ENCODE measurements at places on chromosomes 4 and X. TPM values are rescaled to one million over a fixed set of nuclear protein-coding genes. Genes with fewer than 3 reads are reported as not detected.

SSX2B gene
- not detected for total RNA-seq

DNA sequence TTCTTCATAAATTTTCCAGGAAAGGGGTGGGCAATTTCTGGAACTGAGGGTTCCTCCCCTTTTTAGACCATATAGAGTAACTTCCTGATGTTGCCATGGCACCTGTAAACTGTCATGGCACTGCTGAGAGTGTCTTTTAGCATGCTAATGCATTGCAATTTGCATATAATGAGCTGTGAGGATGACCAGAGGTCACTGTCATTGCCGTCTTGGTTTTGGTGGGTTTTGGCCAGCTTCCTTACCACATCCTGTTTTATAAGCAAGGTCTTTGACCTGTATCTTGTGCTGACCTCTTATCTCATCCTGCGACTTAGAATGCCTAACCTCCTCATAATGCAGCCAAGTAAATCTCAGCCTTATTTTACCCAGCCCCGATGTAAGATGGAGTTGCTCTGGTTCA lies 577.8 kb downstream of the NLGN4X start:
- no peak for DNase-seq

- DNase-seq: peak; percentile 81
Measured at GRCh38 chr4:102439236-102439614, 61.9 kb upstream of the NFKB1 start.

- DNase-seq: peak; percentile 48
Measured at GRCh38 chr4:5808081-5808741, 84.7 kb downstream of the CRMP1 start.

DNA sequence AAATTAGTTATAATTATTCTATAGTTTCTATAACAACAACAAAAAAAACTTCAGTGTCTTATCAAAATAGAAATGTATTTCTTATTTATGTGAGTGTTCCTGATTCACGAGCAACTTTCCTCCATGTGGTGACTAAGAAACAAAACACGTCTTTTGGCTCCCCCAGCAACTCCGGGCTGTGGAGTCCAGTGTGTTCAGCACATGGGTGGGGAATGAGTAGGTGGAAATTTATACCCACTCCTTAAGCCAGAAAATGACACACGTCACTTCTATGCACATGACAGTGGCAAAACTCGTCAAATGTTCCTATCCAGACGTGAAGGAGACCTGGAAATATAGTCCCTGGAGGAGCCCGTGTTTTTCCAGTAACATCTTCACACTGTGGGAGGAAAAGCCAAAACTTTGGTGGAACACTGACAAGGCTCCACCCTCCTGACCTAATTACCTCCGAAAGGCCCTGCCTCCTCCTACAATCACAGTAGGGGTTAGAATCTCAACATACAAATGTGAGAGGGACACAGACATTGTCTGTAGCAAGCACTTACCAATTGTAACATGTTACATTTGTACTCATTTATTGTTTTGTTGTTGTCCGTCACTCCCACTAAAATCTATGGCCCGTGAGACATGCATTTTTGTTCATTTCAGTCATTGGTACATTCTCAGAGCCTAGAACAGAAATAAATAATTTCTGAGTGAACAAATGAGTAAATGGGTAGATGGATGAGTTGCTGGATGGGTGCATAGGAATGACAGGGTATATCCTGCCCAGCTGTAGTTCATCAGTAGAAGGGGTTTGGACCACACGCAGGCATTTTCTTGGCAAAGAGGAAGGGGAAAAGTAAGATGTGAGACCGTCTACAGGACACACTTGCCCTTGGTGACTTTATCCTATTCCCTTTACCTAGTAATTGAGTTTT lies 605.8 kb upstream of the TENM3 start:
- no peak for DNase-seq

KLB gene
- under 0.01 TPM for total RNA-seq

DNA sequence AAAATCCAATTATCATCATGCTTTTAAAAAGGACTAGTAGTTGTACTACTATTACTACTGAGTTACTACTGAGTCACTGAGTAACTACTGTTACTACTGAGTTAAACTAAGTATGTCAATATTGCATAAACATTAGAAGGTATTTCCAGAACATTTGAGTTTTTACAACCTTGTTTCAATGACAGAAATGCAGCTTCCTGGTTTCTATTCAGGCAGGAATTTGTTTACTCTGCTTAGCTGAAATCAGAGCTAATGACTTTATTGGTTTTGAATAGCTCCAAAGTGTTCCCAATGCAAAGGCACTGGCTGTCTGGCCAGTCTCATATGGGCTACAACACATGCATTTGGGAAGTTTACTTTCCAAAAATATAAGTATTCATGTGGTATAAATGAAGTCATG lies 12.0 kb downstream of the RPS6KA6 start:
- DNase-seq: peak; percentile 9

GRCh38 chrX:19303256-19303880 lies 40.4 kb upstream of the PDHA1 start:
- DNase-seq: peak; percentile 44

MID1 gene
- 36.9 TPM for total RNA-seq

DNA sequence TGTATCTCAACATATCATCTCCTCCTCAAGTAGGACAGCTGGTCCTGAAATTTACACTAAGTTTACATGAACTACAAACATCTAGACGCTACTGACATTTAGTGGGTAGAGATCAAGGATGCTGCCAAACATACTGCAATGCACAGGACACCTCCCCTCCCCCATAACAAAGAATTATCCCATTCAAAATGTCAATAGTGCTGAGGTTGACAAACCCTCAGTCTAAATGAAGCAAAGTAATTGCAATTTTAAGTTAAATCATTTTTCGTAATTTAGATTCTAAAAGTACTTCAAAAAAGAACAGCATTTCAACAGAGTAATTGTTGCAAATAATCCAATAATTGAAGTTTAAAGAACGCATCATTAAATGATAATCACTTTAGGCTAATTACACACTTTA lies 1.2 kb downstream of the PRMT9 start:
- no peak for DNase-seq

NCAPG gene
- 4.0 TPM for total RNA-seq

DIPK2B gene
- 52.3 TPM for total RNA-seq

GRCh38 chrX:137040113-137040794 lies 6.5 kb upstream of the GPR101 start:
- DNase-seq: no peak

CHRDL1 gene
- total RNA-seq: not detected

GRCh38 chrX:1788300-1788911 lies 173.5 kb downstream of the ASMT start:
- DNase-seq: no peak

- DNase-seq: peak; percentile 43
Measured at GRCh38 chrX:36961590-36961989, 46.6 kb upstream of the FAM47C start.
